Activated effector memory CD4-positive, alpha-beta T cell treated with Interleukin-2 at 50 U/mL for 16 hours (primary cell): ENCODE measurements at places on chromosomes 11 and 22.

DNA sequence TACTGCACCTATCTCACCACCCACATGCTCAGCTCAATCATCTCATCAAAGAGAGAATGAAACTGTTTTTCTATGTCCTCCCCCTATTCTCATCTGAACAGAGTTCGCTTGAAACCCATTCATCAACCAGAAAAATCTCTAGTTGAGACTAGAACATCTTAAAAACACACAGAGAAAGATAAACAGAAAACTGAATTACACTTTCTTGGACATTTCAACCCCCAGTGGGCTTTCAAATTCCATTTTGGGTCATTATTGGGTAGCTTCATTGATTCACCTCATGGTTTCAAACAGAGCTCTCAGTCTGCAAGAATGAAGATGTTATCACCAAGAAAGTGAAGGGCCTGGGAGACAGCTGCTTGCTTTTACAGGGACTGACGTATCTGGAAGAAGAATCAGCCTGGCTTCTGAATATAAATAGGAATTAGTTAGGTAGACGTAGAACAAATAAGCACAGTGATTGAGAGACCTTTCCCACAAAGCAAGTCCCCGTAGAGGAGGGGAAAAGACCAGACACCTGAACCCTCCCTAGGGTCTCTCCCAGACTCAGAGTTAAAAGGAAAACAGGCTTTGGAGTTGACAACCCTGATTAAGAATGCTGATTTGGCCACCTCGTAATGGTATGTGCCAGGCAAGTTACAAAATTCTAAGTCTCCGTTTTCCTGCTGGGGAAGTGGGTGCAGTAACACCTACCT lies 155.7 kb downstream of the BBOX1 start:
- DNase-seq, result no peak

DNA sequence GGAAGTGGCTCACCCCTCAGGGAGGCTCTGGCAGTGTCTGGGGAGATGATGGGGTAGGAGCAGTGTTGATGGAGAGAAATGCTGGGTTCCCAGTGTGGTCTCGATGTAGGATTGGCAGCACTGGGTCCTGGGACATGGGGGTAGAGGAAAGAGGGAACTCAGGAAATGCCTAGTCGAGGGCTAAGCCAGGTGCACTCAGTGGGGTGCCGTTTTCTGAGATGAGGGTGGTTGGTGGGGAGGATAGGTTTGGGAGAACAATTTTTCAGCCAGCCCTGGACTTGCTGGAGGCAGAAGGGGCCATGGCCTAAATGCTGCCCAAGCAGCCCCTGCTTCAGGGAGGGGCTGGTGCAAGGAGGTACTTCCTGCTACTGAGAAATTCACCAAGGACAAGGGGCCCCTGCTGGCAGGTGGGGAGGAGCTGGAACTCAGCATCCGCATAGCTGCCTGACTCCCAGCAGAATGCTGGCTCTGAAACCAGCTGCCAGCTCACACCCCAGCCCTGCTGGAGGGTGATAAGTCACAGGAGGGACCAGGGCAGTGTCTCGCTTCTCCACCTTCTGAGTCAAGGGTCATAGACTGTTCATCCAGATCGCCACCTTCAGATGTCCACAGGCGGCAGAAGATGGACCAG lies 6.0 kb downstream of the CCDC157 start:
- no peak for DNase-seq

GRCh38 chr11:77154381-77155081 lies 26.5 kb downstream of the MYO7A start:
- no peak for DNase-seq

DNA sequence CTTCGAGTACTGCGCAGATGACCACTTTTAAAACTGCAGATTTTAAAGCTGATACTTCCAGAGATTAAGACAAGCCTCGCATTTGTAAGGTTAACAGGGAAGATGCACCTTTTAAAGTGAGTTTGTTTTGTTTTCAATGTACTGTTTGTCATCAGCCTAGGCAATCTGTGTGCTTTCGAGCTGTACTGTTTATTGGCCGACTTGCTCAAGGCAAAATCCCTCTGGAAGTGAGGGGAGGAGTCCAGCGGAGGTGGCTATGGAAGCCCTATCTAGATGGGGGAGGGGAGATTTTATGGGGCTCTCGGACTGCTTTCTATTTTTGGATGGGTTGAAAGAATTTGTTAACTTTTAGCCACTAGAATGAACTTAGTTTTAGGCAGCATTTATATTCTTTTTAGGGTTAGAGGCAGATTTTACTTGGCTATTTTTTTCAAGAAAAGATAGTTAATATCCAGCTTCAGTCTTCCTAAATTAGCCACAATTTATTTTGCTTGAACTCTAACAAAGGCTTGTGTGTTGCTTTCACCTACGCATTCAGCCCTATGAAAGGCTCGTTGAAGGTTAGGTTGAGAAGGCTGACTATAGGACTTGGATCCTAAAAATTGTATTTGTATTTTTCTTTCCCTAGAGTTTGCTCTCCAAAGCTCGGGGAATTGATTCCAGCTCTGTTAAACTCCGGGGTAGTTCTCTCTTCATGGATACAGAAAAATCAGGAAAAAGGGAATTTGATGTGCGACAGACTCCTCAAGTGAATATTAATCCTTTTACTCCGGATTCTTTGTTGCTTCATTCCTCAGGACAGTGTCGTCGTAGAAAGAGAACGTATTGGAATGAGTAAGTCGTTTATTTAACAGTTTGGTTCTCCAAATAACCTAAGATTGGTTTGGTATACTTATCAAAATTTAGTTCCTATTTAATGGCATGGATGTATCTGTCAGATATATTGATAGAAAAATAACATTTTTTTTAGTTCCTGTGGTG lies 2.1 kb downstream of the WEE1 start:
- DNase-seq, result no peak

DNA sequence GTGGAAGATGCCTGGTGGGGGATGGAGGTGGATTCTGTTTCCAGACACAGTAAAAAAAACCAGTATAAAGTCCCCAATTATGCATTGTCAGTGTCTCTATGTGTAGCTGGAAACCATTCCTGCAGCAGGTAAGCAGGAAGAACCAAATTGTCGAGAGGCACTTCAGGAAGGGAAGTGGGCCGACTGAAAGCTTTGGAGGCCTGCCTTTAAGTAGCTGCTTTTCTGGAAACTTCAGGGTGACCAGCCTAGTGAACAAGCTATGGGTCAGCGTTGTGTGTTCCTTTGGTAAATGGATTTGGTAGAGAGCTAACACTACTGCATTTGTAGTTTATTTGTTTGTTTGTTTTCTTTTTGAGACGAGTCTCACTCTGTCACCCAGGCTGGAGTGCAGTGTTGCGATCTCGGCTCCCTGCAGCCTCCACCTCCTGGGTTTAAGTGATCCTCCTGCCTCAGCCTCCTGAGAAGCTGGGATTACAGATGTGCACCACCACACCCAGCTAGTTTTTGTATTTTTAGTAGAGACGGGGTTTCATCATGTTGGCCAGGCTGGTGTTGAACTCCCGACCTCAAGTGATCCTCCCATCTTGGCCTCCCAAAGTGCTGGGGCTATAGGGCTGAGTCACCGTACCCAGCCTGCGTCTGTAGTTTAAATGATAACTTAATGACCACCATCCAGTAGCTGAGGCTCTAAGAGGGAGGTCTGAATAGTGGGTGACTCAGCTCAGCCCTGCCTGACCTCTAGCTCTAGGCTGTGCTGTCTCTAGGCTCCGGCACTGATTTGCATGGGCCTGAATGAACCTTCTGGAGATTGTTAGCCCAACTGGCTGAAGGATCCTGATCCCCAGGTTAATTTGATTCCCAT lies 12.8 kb downstream of the PTPRJ start:
- no peak for DNase-seq
